ENCODE measurements at places on chromosomes 1 and 21. TPM values are rescaled to one million over a fixed set of nuclear protein-coding genes. Genes with fewer than 3 reads are reported as not detected.

GRCh38 chr1:89001510-89001909 is 9.1 kb upstream of the KYAT3 start:
- DNase-seq = no peak

AMY1B gene
- not detected for total RNA-seq

CHD5 gene
- 0.15 TPM for total RNA-seq

DNA sequence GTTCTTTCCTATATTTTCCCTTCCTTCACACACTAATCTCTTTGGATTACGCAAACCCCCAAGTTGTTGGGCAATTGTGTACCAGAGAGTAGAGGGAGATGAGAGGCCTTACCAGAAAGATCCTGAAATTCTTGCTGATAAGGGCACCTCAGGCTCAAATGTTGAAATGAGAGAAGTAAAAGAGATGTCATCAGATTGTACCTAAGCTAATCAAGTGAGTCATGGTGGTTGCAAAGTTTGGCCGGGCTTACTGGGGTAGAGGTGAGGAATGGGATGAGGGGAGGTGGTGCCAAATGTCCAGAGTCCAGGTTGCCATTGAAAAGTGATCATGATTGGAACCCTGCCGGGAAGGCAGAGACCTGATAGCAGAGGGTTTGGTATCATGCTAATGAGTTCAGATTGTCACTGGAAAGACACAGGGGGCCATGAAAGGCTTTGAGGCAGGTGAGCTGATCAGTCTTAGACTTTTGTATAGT is 43.1 kb downstream of the OPTC start:
- no peak for DNase-seq

DNA sequence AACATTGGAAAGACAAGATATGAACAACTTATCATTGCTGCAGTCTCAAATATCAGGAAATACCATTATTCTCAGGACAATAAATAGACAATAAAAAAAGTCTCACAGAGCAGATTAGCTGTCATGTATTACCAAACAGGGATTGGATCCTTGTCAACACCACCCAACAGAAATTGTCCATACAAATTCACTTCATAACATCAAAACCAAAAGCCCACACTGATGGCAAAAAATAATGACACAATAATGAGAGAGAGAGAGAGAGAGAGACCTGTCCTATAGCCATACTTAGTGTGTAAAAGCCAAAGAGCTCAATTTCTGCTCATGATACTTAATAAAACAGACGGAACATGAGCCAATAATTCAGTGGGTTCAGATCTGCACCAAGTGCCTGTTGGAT is 96.5 kb downstream of the PPIAL4G start:
- no peak for DNase-seq

DNA sequence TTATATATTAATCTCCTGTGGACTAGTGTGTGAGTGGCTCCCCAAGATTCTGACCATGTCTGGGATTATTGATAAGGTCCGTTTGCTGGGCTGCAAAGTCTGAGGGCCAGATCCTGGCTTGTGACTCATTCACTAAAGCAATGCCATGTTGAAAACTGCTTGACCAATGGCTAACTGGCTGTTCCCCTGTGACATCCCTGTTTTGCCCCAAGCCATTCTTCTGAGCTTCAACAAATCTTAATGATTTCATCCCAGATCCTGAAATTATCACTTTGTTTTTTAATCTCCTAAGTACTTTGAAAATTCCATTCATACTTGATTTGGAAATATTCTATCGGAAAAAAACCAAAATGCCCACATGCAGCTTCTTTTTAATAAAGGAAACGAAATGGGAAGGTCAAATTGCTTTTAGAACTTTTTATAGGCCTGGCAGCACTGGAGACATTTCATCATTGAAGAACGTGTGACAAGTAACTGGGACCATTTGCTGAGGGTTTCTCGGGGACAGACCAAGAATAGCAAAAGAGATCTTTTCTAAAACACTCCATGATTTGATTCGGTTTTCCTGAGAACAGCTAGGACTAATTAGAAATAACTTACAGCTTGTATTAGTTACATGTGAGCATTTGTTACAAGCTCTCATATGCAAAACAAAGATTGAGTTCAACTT is 121.3 kb downstream of the TGFB2 start:
- DNase-seq = no peak

DNA sequence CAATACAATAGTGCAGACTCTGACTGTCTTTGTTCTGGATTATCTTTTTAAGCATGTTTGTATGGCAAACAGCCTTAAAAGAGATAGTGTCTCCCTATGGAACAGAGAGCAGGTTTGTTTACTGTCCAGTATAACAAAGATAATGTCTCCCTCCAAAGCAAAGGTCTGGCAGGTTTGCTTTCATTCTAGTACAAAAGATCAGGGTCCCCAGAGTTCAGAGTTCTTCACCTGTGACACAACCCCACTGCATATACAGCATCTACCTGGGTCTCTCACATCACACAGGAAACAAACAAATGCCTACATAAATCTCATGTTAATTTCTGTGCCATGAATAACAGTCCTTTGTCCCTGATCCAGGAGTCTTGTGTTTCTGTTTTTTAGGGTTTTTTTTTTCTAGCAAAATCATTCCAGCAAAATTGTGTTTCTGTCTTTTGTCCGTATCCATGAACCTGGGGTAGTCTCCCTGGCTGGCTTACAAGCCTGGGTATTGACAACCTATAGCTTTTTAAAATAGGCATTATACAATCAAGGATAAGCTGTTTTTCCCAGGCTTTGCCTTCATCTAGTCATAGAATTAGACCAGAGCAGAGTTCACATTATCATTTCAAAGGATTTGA is 89.4 kb upstream of the PTBP2 start:
- DNase-seq = no peak

LCE1B gene
- not detected for total RNA-seq

DNA sequence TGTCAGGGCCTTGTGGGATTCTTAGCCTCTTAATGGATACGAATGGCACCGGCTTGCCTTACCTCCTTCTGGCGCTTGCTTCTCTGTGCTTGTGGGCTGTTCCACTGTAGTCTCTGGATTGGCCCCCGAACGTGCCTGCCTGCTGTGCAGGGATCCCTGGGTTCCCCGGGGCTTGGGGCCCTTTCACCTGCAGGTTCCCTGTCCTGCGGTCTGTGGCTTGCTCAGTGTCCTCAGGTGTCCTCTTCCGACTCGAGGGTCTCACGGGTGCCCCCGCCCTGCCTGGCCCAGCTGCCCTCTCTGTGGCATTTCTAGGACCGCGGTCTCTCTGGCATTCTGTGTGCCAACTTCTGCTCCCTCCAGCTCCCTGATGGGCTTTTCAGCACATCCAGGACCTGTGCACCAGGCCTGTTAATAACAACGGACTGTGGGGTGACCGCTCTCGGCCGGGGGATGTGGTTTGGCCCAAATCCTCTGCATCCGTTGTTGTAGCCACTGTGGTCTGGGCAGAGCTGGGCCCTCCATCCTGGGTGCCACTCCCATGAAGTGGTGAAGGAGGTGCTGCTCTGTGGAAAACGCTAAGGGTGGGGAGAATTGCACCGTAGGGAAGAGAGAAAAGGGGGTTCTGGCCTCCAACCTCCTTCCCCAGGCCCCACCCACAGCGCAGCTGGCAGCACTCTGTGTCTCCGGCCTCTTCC is 12.4 kb downstream of the COL18A1 start:
- no peak for DNase-seq

DNA sequence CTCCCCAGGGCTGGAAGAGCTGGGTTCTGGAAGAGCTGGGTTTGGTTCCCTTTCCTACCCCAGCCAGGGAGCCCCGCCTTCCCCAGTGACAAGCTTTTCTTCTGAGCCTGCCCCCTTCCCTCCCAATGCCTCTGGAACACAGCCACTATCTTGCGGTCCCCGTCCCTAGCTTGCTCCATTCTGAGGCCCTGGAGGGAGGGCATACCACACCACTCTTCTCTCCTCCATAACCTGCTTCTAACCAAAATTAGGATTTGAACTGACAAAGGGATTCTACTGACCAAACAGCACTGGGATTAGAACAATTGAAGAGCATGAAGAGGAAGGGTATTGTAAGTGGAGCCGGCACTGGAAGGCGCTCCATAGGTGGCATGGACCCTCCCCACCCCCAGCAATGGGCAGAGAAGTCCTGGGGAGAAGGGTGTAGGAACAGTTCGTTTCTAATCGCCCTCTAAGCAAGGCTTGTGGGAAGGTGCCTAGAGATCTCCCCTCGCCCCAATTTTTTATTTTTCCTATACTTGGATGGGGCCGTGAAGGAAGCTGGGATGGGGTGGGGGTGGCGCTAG is 690 bp downstream of the C1orf216 start:
- peak; percentile 20 for DNase-seq

DNA sequence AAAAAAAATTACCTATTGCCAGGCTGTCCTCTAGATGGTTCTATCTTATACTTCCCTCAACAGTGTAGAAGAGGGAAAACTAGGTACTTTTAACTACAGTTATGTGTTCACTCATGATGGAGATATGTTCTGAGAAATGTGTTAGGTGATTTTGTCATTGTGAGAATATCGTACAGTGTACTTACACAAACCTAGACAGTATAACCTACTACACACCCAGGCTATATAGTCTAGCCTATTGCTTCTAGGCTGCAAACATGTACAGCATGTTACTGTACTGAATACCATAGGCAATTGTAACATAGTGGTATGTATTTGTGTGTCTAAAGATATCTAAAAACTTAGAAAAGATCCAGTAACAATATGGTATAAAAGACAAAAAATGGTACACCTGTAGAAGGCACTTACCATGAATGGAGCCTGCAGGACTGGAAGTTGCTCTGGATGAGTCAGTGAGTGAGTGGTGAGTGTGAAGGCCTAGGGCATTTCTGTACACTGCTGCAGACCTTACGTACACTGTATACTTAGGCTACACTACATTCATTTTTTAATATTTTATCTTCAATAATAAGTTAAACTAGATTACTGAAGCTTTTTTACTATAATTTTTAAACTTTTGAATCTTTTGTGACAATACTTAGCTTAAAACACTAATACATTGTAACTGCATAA is 13.2 kb downstream of the MGST3 start:
- DNase-seq = no peak

VAV3 gene
- total RNA-seq = 159 TPM

RSRP1 gene
- 119 TPM for total RNA-seq

SLC44A3 gene
- total RNA-seq = 2.7 TPM

DNA sequence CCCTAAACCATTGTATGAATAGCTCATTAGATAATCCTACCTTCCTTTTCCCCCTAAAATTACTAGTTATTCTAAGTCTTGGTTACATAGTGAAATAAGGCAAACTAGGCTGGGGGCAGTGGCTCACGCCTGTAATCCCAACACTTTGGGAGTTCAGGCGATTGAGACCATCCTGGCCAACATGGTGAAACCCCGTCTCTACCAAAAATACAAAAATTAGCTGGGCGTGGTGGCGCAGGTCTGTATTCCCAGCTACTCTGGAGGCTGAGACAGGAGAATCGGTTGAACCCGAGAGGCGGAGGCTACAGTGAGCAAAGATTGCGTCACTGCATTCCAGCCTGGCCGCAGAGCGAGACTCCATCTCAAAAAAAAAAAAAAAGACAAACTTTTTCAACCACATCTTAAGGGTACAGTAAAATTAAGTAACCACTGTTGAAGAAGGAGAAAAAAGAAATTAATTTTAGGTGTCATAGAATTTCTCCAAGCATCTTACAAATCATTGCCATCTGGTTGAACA is 108.5 kb downstream of the DENND1B start:
- DNase-seq = no peak

DNA sequence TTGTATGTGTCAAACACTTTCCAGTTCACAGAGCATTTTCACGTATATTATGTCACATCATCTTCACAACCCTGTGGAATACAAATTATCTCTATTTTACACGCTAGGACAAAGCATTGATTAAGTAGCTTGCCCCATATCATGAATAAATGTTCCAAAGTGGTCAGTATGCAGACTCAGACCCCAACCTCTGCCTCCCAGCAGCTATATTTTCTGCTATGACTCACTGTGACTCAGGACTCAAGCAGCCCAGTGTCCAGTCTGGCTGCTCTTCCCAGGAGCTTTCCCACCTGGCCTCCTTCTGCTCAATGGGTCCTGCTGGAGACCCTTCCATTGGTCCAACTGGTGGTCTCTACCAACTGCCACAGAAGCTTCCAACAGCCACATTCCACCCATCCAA is 56.0 kb upstream of the RAP1A start:
- DNase-seq = no peak

PRRC2C gene
- total RNA-seq = 248 TPM

- DNase-seq = no peak
These were observed 1.6 kb upstream of the SNX7 start for GRCh38 chr1:98659879-98660278.

DNA sequence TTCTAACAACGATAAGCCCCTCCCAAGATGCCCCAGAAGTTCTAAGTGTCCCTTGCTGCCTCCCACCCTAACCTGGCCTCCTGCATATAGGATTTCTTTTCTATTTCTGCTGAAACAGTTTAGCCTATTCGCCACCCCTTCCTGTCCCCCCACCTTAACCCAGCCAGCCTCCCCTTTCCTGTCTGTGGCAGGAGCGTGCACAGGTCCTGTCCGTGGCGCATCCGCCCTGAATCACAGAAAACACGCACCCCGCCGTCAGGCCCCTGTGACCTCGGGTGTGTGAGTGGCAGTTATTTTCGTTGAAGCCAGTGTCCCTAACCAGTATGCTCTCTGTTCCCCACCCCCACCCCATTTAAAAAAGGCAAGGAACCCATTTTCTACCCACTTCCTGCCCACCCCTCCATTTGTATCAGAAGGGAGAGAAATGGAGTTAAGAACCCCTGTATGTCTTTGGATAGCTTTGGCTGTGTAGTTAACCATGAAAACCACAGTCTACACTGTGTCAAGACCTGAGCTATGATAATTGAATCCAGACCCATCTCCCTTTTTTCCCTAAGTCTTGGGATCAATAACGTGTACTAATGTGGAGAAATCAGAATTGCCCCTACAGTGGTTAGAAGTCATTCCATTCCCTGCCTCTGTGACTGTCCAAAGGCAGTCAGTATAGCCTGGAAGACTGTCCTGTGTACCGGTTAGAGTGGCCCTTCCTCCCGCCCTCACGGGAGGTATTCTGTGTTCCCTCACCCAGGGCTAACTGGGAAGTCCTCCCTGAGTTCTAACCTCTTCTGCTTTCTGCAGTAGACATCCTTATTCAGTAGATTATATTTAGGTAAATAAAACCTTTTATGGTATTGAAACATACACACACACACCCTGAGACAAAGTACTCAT is 1.8 kb downstream of the PLEKHO1 start:
- DNase-seq = no peak

NBPF1 gene
- total RNA-seq = 41.8 TPM

DNA sequence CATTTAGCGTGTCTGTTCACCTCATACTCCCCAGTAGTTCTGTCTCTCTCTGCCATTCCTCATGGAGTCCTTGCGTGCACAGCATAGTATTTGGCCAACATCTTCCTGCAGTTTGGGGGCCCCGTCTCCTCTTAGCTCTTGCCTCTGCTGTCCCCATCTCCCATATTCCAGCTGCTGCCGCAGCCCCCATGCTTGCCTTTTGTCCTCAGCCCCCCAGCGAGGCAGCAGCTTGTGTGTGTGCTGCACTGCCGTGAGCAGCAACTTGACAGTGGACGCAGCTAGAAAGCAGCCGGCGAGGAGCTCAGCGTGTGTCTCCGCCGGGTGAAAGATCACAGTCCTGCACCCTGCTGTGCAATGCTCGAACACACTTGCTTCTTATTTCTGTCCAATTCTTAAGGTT is 164.2 kb upstream of the COL6A1 start:
- no peak for DNase-seq
